RKO (cell line): ENCODE measurements at places on chromosomes 4 and X.
A peak's percentile ranks its signal among the peaks of the same experiment; 100 is the strongest.

DNA sequence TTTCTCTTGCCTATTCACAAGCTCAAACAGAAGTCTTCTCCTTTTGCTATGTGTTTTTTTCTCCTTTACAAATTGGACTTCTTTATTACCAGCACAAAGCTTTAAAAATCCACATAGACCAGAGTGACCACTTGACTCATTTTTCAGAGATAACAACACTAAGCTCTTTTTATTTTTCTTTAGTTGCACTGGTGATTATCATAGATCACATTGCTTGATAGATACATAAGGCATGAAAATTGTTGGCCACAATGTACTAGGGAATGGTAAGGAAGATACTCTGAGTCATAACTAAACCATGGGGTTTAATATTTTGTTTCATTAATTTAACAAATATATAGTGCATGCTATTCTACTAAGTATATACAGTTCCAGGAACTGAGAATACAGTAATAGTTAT lies 159.0 kb downstream of the GASK1B start:
- DNase-seq = no peak

DNA sequence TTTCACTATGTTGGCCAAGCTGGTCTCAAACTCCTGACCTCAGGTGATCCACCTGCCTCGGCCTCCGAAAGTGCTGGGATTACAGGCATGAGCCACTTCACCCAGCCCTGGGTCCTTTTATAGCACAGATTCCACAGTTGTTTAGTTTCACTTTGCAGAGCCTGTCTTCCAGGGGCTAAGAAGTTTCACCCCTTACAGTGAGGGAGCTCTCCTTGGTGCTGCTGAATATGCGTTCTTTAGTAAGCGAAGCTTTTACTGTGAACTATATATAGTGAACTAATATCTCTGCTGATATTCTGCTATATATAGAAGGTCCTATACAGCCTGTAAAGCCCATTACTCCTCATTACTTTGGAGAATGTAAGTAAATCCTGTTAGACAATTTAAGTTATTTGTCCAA lies 4.2 kb downstream of the TCEAL6 start:
- no peak for DNase-seq

DNA sequence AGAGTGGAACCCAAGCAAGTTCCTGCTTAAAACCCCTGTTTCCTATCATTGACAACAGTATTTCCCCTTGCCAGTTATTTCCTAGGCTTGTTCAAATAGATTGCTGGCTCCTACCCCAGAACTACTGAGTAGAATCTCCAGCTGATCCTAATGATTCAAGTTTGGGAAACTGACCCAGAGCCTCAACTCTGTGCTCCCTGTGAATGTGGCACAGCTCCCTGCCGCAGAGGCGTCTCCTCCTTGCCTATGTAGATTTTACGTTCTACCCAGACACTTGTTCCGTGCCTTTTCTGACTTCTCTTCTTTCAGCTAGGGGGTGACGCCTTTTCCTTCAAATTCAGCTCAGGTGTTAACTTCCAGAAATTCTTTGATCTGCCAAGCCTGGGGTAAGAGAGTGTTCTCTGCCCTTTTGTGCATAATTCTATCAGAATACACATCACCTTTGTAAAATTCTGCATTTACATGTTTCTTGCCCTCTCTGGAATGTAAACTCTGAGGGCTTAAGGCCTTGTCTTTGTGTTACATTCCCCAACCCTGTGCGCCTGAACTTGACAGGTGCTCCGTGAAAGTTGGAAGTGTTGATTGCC lies 4.4 kb downstream of the LSM6 start:
- no peak for DNase-seq

DNA sequence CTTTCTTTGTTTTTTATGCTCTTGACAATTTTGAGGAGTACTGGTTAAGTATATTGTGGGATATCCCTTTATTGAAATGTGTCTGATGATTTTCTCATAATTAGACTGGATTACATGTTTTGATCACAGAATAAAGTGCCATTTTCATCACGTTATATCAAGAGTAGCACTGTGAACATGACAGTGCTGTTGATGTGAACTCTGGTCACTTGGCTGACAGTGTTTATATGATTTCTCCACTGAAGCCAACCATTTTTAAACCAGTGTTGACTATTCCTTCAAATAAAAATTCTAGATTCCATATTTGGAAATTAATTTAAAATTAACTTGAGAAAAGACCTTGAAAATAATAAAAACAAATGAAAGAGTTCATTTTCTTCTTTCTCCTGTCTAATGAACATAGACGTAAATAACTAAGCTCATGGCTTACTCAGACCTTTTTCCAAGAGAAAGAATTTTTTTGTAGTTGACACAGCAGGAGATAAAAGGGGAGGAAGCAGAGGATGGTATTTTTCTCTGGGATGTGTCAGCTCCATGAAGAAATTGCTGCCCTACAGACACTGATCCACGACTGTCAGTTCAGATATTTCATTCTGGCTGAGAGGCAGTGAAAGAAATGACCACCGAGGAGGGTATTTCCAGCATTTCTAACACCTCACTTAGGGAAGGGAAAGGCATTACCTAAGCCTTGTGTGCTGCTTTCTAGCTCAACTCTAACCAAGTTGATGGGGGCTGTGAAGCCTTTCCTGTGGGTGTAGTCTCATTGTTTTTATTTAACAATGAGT lies 150.9 kb upstream of the ANK2 start:
- DNase-seq = no peak

DNA sequence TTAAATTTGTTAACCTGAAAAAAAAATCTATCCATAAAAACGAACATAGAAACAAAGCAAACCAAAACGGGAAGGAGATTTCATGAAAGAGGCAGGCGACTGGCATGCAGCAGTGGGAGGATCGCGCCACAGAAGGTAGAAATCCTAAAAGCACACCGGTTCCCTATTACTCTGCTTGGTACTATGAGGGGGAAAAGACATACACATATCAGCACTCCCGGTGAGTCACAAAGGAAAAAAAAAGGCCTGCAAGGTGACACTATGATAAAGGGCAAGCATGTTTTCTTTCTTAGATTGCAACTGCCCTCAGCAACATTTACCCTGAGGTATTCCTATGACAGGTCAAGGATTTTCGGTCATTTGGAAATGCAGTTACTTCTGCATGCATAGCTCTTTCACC lies 60.6 kb upstream of the NAP1L5 start:
- DNase-seq = peak; percentile 4

GRCh38 chr4:107736037-107736436 lies 16.0 kb upstream of the PAPSS1 start:
- no peak for DNase-seq
